ENCODE measurements at places on chromosomes 12 and 14.
A peak's percentile ranks its signal among the peaks of the same experiment; 100 is the strongest.

DNA sequence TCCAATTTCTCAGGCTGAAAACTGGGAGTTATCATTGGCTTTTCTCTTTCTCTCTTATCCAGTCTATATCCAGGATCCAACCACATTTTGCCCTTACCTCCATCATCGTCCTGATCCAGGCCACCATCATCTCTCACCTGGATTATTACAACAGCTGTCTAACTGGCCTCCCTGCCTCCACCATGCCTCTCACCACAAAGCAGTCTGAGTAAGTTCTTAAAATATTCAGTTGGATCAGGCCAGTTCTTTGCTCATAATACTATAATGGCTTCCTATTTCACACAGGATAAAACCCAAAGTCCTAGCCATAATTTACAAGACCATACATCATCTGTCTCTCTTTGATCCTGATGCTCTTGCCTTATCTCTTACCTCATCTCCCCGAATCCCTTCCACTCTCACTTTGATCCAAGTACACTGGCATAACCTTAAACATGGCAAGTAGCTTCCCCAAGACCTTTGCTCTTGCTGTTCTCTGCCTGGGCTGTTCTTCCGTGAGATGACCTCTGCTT lies 133.4 kb upstream of the RAP1B start:
- DNase-seq = no peak

DNA sequence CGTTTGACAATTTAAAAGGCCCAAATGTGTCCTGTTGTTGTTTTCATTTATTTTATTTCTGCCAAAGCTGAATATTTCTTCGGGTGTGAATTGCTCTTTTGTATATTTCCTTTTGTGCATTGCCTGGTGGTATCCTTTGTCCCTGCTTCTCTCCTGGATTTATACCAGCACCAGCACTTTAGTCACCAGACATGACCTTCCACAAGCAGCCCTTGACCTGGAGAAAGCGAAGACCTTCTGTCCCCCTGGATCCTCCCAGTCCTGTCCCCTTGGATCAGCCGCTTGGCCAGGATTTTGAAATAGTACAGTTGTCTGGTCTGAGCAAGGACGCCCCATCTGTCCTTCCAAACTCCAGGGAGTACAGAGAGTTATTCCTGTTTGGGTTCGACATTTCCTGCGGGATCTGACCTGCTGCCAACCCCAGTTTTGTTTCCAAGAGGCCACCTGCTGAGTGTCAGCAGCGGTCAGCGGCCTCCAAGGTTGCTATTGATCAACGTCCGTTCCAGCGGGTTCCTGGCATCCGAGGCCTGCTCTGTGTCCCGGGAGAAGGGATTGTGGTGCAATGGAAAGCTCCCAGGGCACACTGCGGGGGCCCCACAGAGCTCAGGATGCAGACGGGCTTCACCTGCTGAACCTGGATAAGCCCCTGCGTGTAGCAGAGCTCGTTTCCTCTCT lies 45.1 kb upstream of the CHGA start:
- DNase-seq = no peak

GRCh38 chr12:75960954-75961661 lies 70.5 kb downstream of the PHLDA1 start:
- no peak for DNase-seq

- no peak for DNase-seq
Observed at GRCh38 chr14:89542786-89543424, 125.9 kb upstream of the FOXN3 start.

DNA sequence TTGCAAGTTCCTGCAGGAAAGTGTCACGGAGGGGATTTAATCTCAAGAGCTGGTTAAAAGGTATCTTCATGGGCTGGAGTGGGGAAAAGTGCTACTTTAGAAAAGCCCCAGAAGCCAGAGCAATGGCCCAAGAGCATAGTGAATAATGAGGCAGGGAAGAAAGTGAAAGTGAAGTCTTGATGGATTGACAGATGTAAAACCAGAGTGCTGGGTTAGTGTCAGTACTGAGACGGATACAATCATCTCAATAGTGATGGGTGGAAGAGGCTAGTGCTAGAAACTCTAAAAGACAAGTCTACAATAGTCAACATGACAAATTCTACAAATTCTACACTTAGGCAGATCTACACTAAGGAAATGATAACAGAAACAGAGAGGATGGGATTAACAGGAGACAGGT lies 68.1 kb downstream of the CIT start:
- no peak for DNase-seq

DNA sequence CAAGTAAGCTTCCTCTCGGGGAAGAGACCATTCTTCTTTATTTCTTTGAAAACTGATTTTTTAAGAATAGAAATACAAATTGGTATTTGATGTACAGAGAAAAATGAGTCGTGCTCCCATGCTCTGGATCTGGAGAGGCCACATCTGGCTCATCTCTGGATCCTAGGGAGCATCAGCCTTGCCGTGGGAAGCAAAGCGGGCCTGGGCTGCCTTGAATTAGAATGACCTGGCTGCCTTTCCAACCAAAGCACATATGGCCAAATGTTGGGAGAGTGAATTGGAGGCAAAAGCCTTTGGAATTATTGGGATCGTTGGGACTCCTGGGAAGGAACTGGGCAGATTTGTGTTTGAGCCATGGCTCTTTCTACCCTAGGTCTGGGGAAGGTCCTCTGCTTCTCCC lies 80.0 kb downstream of the SLC25A47 start:
- no peak for DNase-seq

GRCh38 chr14:23326491-23327332 lies 5.5 kb downstream of the PABPN1 start:
- peak; percentile 34 for DNase-seq

GRCh38 chr14:61358554-61359226 lies 37.3 kb downstream of the PRKCH start:
- no peak for DNase-seq

GRCh38 chr14:25001156-25001555 lies 48.8 kb downstream of the STXBP6 start:
- DNase-seq = no peak

DNA sequence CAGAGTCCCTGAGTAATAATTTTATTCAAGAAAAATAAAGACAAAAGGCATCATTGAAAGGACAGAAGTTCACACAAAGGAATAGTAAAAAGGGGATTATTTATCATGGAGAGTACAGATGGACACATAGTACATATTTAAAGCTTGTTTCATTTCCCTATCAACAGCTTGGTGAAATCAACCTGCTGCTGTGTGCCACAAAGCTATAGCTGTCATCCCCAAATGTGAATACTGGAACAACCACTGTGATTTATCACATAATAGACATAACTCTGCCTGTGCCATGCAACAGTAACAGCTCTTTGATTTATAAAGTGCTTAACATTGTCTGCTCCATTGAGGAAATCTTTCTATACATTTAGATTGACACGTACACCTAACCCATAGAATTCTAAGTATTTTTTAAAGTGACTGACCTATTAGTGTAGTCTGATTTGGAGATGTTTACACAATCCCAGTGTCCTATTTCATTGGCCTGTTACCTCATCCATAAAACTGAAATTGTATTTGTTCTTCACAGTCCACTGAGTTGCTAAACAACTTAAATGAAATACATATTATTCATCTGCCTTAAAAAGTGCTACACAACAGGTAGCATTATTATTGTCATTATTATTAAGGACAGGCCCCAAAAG lies 3.3 kb downstream of the NEMF start:
- no peak for DNase-seq

GRCh38 chr14:93982230-93983007 lies 6.0 kb upstream of the ASB2 start:
- DNase-seq = no peak

GRCh38 chr12:124601706-124602105 lies 34.3 kb upstream of the NCOR2 start:
- no peak for DNase-seq

GRCh38 chr14:83814896-83815295 lies 1715.0 kb upstream of the FLRT2 start:
- no peak for DNase-seq

- DNase-seq = no peak
Observed at GRCh38 chr12:132439333-132439904, 50.5 kb upstream of the FBRSL1 start.

- DNase-seq = no peak
Observed at GRCh38 chr12:118841588-118841987, 139.8 kb upstream of the SRRM4 start.

DNA sequence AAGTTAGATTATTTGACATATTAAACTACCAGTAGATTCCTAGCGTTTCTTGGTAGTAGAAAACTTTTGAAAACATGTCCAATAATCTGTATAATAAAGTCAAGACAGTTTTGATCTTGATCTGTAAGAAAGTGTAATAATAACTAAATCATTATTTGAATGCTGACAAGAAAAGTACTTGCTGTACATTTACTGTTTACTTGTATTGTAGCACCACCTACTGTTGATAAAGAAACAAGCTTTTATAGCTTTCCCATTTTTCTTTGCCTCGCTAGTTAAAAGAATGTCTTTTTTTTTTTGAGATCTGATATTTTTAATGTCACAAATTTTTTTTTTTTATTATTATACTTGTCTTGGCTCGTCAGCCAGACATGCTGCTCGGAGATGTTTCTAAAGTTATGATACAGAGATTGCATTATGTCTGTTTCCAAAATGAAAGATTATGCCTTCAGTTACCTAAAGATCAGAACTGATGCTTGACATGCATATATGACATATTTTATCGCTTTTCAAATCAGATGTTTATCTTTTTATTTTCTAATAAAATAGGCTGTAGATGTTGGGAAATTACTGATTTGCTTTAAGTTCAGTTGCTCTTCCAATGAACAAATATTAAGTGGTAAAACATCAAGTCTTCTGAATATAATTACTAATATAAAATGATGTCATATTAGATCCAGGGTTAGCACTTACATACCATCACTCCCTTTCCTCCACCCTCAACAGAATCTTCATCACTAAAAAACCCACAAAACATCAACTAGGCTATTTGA lies 140.5 kb downstream of the AKAP6 start:
- peak; percentile 64 for DNase-seq

DNA sequence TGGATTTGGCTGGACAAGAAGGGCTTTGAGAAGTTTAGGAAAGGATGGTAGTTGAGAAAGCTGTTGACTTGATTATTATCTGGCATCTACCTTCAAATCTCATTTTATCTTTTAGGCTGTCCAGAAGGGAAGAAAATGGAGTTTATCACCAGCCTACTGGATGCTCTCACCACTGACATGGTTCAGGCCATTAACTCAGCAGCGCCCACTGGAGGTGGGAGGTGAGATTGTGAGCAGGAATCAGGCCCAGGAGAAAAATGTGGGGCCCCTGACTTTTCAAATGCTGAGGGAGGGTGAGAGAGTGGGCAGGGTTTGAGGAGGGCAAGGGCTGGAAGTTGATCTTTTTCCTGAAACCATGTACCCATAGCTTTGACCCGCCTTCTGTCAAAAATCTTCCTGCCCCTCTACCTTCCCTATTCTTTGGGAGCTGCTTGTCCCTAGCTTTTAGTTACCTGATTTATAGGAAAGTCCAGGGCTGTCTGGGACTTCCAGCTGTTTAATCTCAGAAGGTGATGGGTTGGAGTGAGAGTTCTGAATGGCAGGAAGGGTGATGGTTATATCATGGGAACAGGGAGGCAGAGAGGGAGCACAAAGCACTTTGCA lies 134.2 kb downstream of the SMOC1 start:
- DNase-seq = peak; percentile 17

GRCh38 chr12:113961921-113962710 lies 4.0 kb downstream of the RBM19 start:
- no peak for DNase-seq

- no peak for DNase-seq
Observed at GRCh38 chr12:41944216-41944615, 200.5 kb downstream of the GXYLT1 start.

DNA sequence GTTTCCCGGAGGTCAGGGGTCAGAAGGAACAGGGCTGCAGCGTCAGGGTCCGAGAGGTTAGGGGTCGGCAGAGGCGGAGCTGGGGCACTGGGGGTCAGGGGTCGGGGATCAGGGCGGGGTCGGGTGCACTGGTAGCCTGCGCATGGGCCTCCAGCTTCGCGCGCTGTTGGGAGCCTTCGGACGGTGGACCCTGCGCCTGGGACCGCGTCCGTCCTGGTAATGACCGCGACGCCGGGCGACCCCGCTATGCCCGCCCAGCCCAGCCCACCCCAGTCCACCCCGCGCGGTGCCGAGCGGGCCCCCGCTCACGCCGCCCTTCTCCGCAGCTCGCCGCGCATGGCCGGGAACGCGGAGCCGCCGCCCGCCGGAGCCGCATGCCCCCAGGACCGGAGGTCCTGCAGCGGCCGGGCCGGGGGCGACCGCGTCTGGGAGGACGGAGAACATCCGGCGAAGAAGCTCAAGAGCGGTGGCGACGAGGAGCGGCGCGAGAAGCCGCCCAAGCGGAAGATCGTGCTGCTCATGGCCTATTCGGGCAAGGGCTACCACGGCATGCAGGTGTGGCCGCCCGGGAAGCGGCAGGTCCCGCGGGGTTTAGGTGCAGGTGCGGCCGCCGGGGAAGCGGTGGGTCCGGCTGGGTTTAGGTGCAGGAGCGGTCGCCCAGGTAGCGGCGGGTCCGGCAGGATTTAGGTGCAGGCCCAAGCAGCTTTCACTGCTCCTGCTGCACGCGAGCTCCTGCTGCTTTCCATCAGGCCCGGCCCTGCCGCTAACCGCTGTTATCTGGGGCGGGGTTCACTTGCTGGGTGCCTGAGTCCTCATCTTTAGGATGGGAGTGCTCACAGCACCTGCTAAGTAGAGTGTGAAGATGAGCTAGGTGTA lies 743 bp downstream of the PUS1 start:
- no peak for DNase-seq

DNA sequence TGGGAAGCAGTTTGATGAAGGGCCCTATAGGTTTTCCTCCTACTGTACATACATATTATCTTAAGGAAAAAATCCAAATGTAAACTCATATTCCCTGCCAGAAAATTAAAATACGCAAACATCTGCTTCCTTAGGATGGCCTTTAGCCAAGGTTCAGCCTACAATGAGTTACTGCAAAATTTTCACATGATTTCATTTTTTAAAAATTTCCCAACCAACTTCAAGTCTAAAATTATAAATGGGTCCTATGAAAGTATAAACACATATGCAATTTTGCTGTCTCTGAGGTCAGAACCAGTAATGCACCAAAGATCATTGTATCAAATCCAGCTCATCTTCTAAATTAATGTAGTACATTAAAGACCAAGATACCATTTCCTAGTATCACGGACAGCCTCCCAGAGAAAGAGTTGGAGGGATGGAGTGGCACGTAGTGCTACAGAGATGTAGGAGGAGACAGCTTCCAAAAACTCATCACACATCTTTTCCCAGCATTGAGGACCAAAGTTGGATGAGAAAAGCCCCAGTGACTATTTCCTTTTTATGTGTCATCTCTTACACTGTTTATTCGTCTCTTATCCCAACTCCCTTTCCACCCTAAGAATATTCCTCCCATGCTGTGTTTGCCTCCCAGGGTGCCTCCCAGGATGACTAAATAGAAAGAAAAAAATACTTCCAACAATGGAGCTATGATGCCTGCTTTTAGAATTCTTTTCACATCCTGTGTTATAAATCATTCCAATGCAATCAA lies 92.3 kb upstream of the SLCO1C1 start:
- no peak for DNase-seq

Data from cerebellar cortex (tissue), 1 donor.